ENCODE measurements at places on chromosomes 11 and 22.

DNA sequence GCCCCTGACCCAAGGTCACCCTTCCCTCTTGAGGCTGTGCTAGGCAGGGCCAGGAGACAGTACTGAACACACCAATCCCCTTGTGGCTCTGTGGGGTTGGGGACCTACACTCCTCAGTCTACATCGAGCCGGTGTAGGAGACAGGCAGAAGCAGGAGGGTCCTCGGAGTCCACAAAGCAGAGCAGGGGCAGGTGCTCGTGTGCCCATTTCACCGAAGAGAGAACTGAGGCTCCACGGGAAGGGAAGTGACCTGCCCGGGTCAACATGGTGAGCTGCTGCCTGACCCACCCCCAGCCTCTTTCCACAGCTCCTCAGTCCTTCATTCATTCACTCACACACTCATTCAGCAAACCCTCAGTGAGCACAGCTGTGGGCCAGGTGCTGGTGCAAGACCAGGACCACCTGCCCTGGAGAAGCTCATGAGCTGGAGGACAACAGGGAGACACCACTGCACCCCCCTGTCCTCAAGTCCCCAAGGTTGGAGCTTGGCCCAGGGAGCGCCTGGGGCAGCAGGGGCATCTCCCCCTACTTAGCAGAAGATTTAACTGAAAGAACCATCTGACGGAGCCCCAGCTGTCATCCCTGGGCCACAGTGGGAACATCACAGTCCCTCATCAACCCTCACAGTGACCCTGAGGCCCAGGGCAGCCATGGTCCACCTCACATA is 127.3 kb downstream of the MED15 start:
- no peak for DNase-seq

GRCh38 chr22:25080855-25081254 is 118.8 kb upstream of the CRYBB3 start:
- no peak for DNase-seq

DNA sequence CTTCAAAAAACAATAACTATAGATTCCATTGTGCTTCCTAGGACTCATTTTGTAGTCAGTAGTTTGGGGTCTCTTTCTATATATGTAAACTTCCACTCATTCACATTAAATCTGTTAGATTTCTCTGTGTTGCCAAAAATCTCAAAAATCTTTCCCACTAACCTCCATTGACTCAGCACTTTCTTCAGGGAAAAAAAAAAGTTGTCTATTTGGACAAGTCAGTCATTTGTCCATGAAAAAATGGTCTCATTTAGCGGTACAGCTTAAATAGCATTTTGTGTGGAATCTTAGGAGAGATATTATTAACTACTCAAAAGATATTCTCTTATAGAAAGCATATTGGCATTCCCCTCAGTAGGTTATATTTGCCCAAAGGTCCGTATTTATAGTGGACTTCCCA is 81.9 kb downstream of the PPP2R1B start:
- no peak for DNase-seq

GRCh38 chr11:132206993-132207392 is 836.6 kb downstream of the NTM start:
- no peak for DNase-seq

- DNase-seq = no peak
Observed at GRCh38 chr11:37630866-37631265, 1032.8 kb upstream of the RAG2 start.

DNA sequence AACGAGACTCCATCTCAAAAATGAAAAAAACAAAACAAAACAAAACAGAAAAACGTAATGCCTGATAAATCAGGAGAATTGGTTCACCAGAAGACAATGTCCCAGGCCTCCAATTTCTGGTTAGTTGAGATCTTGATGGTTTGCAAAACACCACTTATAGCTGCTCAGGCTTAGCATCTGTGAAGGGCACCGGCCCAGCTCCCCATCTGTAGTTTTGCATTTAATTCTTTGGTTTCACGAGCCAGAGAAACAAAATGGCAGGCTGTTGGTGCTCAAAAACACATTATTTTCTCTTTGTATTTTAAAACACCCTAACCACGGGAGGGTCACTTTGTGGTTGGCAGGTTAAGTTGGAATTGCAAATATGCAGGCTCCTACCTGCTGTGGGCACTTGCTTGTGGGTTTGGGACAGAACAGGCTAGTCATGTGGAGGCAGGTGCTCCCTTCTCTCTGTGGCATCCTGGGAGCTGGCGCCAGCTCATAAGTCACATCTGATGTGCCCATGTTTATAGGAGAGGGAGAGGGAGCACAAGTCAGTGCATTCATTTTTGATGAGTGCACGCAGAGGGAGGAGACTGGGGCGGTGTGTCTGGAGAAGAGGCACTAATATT is 145.9 kb downstream of the CEP164 start:
- no peak for DNase-seq

- DNase-seq = no peak
Observed at GRCh38 chr11:23781803-23782560, 714.9 kb upstream of the LUZP2 start.

DNA sequence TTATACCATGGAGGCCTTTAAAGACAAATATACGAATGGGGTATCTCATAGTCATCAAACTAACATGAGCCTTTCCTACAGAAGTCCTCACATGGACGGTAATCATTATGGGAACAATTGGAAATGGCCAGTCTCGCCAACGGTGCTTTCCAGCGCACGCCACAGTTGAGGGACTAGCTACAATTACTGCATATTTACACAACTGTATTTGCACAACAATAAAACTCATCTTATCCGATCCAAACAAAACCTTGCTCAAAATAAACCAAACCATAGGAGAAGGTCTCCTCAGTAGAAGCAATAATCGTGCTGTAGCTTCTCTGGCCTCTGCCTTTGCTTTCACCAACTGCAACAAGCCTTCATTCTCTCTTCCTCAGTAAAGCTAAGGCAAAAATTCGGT is 5.9 kb downstream of the CADM1 start:
- DNase-seq = no peak

- no peak for DNase-seq
Observed at GRCh38 chr22:44460287-44460686, 37.7 kb downstream of the RTL6 start.

- no peak for DNase-seq
Observed at GRCh38 chr11:75725547-75726320, 8.1 kb downstream of the MOGAT2 start.
